ENCODE measurements at places on chromosomes 7 and 10. TPM values are rescaled to one million over a fixed set of nuclear protein-coding genes. Genes with fewer than 3 reads are reported as not detected.

SLC18A3 gene
- not detected for total RNA-seq

CPA1 gene
- 0.50 TPM for total RNA-seq

POU6F2 gene
- 0.47 TPM for total RNA-seq

UCN3 gene
- not detected for total RNA-seq

WNT8B gene
- total RNA-seq: not detected

DNA sequence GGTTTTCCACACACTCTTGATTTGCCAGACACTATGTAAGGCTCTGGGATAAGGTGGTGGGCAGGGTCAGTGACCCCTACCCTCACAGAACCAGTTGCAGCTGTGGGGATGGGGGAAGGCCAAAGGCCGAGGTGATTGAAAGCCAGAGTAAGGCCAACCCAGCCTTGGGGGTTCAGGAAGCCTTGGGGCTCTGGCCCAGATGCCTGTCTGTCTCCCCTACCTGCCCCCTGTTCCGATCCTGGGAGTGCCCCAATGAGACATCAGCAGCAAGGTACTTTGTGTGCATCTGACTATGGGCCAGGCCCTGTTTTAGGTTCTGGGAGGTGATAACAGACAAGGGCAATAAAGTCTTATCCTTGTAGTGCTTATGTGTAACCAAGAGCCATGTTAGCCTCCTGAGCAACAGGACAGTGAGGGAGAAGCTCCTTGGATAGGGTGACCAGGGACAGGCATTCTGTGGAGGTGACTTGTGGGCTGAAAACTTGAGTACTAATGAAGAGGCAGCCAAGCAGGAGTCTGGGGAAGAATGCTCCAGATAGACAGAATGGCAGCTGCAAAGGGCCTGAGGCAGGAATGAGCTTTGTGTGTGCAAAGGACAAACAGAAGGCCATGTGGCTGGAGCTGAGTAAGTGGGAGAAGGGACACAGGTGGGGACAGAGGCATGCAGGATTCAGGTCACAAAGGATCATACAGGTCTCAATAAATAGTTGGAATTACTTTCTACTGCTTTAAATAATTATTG is 35.4 kb downstream of the TSPAN14 start:
- DNase-seq: no peak

DNA sequence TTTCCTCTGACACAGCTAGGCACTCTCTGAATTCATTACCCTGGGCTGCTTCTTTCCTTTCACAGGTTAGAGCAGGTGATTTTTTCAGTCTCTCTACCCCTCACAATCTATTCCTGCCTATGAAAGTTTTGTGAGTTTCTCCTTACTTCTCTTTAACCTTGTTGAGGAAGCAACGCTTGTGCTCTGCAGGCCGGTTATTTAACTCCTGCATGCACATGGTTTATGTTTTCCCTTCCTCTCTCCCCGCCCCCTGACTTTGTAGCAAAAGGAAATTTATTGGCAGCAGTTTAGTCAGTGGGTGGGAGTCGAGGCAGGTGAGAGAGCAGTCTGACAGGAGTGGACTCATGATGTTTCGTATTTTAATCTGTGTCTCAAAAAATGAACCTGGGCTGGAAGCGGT is 91.9 kb downstream of the CELF2 start:
- DNase-seq: no peak

DNA sequence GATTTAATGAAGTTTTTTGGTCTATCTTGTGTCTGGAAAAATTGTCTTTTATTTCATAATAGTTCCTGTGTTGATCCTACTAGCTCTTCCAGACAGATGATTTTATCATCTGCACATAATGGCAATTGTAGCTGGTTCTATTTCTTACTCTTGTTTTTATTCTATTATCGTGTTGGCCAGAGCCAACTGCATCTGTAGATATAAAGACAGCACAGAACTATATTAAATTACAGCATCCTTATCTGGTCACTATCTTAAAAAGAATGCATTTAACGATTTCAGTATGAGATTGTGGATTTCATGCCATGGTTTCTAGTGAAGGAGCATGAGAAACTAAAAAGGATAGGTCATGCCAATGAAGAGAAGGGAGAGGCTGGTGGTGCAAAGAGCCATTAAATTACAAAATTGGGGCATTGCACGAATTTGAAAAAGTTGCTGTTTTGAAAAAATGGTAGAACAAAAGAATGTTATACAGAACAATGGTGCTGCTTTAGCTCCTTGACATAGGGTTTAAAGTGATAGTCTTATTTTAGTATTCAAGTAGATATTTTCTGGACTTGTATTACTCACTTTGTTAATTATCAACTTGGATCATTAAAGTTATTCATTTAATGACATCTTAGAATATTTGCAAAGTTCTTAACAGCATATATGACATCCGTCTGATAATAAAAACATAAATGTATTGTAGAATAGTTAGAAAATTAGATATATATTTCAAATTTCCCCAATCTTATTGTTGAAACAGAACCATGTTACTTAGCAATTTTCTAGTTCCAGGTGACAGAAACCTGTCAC is 1250.3 kb downstream of the REEP3 start:
- DNase-seq: no peak

DNA sequence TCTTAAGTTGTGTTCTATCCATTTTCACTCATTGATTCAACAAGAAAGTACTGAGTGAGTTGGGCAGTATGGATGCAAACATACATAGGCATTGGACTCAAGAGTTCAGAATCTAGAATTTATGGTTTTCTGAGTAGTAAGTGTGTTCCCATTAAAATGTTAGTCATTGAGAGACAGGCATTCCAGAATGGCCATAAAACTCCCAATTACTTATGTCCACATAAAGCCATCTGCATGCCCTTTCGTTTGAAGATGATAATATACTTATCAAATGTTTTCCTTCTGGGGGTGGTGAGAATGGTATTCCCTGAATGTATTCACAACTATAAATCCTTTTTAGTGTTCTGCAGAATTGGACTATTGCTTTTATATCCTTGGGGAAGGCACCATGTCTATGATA is 131.6 kb downstream of the CD36 start:
- no peak for DNase-seq

DNA sequence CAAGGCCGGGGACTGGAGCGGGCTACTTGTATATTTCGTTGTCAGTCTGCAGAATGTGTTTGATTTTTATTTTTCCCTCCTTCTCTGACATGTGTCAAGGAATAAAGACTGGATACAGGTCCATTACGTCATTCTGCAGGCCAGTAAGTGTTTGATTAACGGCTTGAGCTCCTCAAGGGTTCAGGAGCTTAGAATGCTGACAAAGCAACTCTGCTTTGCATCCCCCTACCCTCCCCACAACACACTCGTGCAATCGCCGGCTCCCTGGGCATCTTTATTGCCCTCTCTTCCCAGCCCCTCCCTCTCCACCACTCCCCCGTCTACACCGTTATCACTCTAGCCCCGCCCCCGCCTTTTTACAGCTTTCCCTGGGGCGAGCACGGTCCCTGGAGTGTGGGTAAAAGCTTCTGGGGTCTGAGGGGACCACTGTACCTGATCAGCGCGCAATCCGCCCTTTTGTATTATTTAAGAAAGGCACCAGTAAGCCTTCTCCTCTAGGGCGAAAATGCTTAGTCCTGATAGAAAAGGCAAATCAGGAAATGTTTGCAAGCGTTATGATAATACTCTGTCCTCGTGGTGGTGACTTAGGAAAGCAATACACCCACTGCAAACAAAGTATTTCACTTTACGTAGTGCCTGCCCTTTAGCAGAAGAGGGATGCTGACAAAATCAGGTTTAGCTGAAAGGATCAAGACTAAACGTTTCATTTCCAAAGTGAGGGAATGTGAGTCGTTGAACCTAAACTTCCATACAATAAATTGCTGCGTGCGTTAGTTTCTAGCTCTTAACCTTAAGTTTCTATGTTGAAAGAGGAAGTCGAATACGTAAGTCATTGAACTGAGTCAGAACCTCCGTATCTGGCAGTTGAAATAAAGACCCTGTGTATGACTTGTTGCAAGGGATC is 1.4 kb upstream of the CREB5 start:
- peak; percentile 76 for DNase-seq

GRCh38 chr10:13716081-13717071 is 129.6 kb downstream of the PRPF18 start:
- no peak for DNase-seq
